ENCODE measurements at places on chromosomes 5 and 9.

GRCh38 chr5:84825606-84826005 is 440.9 kb upstream of the EDIL3 start:
- DNase-seq = no peak

- no peak for DNase-seq
Observed at GRCh38 chr5:102937894-102938293, 182.0 kb downstream of the GIN1 start.

DNA sequence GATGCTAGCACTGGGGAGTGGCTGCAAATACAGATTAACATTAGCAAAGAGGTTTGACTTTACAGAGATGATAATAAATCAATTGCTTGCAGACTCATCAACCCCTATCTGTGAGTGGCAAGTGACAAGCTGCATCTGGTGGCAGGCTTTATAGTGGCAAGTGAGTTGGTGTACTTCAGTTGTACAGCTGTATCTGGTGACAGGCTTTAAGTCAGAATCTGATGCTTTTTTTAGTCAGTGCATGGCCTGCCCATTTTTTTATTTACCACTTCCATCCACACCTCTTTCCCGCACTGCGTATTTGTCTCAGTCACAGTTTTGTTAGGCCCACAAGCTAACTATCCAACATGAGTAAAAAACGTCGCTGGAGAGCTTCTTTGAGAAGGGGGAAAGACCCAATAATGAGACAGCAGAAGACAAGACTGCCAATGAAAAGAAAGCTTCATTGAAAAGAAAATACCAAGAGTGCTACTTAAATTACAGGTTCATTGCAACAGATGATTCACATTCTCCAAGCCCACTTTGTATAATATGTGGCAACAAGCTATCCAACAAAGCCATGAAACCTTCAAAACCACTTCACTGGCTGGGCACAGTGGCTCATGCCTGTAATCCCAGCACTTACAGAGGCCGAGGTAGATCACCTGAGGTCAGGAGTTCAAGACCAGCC is 23.1 kb downstream of the ANP32B start:
- DNase-seq = peak; percentile 68

- no peak for DNase-seq
Observed at GRCh38 chr5:137815202-137815990, 52.3 kb upstream of the MYOT start.

DNA sequence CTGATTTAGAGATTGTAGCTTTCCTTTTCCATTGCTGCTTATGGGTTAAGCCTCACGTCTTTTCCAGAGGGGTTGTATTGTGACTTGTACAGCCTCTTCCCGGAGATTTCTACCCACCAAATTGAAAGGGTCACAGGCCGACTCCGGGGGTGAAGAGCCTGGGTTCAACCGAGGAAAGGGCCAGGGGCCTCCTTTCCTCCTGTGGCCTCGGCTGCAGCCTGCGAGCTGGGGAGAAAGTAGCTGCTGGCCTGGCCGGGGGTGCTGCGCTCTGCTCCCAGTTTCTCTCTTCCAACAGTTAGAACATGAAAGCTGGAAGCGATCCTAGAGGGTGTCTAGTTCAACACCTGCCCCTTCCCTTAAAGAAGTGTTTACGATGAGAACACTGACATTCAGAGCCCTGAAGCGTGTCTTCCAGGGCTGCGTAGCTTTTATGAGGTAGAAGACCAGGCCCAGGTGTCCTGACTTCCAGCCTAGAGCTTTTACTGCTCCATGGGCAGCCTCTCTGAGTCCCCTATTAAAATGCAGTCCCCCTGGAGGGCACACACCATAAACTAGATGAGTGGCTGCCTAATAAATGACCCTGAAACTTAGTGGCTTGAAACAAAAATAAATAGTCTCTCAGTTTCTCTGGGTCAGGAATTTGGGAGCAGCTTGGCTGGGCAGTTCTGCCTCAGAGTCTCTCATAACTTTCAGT is 56.9 kb downstream of the ACER2 start:
- DNase-seq = no peak

DNA sequence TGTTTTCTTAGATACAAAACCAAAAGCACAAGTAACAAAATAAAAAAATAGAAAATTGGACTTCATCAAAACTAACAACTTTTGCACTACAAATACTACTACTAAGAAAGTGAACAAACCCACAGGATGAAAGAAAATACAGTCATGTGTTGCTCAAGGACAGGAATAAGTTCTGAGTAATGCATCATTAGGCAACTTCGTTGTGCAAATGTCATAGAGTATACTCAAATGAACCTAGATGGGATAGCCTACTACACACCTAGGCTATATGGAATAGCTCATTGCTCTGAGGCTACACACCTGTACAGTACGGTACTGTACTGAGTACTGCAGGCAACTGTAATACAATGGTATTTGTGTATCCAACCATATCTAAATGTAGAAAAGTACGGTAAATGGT is 88.3 kb downstream of the RAPGEF1 start:
- peak; percentile 84 for DNase-seq

- no peak for DNase-seq
Observed at GRCh38 chr5:90902651-90903386, 344.2 kb downstream of the ADGRV1 start.

GRCh38 chr5:9898319-9898718 is 268.2 kb upstream of the TAS2R1 start:
- peak; percentile 42 for DNase-seq

Measured in fibroblast of gingiva (primary cell).